Effector memory CD4-positive, alpha-beta T cell (primary cell): ENCODE measurements at places on chromosomes 7 and 10.

DNA sequence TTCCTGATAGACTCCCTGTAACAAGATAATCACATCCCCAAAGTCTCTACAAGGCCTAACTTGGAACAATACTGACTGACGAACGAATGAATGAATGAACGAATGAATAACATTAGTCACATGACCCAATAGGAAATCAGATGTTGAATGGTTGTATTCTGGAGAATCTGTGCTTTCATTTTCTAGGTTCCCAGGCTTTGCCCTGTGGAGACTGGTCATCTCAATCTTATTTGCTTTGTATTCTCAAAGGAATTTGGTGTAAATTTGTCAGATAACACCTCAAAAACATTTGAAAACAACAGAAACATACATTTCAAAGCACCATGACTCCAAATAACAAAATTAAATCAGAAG, 69.6 kb upstream of the COL1A2 start:
- DNase-seq = no peak

DNA sequence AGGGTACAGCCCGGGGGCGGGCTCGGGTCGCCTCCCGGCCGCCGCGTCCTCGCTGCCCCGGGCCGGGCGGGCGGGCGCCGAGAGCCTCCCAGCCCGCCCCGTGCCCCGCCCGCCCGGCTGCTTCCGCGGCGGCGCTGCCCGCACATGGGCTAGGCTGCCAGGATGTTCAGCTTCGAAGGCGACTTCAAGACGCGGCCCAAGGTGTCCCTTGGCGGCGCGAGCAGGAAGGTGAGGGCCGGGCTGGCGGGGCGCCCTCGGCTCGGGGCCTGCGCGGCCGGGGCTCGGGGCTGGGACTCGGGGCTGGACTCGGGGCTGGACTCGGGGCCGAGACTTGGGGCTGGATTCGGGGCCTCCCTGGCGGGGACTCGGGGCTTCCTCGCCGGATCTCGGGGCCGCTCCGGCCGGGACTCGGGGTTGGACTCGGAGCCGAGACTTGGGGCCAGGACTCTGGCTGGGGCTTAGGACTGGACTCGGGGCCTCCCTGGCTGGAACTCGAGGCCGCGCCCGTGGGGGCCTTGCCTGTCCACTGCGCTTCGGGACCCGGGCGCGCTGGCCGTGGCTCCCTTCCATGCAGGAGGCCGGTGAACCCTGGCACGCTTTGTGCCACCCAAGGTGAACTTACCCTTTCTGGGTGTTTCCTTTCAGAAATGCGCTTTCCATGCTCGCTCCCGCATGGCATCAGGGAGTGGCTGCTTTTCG, 534 bp downstream of the UBE3C start:
- peak; percentile 66 for DNase-seq

DNA sequence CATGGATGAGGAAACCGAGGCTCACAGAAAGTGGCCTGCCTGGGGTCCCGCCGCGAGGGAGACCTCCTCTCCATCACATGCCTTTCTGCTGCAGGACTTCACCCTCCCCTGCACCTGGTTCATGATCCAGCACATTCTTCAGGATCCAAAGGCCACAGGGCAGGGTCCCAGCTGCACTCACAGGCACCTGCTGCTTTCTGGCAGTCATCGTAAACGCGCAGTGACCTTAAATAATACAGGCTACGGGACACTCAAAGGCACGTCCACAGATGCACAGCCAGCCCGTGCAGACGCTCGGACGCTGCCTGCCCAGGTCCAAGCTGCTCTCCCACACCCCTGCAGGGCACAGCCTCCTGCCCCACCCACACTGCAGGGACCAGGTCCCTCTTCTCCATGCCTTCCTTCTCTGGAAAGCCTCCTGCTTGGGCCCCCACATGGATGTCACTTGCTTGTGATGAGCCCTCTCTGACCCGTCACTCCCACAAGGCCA, 49.9 kb downstream of the CALML3 start:
- DNase-seq = no peak

DNA sequence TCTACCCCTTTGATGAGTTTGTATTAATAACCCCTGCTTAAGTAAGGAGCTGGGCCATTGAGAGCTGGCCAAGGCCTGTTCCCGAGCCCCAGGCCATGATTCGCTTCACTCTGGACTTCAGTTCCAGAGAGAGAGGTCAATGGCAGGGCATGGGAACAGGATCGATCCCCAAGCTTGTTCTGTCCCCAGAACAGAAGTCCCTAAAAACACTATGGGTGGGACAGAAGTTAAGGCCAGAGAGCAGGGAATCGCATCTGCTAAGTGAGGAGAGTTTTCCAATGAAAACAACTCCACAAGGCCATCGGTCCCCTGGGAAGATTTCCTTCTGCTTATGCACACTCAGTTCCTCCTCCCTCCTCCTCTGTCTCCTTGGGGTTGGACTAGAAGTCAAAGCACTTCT, 159.6 kb downstream of the LSM5 start:
- no peak for DNase-seq

DNA sequence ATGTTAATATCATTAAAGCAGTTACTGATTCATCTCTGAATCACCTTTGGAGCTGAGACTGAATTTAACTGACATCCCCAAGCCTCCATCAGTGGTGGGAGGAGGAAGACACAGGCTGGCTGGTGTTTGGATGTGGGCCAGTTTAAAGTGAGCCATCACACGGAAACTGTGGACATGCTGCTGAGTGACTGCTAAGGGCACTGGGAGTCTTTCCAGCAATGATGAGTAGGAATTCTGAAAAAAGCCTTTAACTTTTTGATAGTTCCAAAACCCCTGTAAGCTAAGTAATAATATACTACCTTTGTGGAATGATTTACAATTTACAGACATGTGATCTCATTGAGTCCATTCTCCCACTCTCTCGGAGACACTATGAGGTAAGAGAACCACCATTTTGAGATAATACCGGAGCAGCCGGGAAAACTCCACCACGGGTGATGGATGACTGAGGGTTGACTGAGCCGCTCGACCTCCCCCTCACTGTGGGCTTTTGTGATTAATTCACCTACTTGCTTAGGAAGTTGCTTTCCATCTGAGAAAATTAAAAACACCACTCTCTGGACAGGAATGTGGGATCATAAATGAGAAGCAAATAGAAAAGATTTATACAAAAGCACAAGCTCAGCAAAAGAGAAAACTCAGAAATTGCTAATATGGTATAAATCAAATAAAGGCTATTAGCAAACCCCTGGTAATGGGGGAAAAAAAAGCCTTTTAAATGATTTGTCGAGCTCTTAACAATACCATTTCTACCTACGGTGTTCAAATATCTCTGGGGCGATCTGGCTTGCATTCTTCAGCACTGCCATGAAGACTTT, 194.8 kb downstream of the FANK1 start:
- DNase-seq = no peak

GRCh38 chr10:132626019-132626760, 88.6 kb downstream of the INPP5A start:
- DNase-seq = no peak

DNA sequence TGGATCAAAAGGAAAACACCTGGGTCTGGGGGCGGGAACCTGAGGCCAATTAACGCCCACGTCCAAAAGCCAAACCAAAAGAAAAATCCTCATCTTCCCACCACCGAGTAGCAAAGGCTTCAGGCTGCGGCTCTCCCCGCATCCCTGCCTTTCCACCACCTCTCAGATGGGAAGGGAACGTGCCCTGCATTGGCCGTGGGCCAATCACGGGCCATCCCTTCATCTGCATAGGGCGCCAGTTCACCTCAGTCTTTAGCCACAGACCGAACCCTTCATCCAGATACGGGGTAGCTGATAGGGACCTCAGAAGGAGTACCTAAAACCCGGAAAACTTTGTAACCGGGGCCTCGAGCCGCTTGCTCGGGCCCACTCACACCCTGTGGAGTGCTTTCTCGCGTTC, 626 bp downstream of the PRPF18 start:
- no peak for DNase-seq

DNA sequence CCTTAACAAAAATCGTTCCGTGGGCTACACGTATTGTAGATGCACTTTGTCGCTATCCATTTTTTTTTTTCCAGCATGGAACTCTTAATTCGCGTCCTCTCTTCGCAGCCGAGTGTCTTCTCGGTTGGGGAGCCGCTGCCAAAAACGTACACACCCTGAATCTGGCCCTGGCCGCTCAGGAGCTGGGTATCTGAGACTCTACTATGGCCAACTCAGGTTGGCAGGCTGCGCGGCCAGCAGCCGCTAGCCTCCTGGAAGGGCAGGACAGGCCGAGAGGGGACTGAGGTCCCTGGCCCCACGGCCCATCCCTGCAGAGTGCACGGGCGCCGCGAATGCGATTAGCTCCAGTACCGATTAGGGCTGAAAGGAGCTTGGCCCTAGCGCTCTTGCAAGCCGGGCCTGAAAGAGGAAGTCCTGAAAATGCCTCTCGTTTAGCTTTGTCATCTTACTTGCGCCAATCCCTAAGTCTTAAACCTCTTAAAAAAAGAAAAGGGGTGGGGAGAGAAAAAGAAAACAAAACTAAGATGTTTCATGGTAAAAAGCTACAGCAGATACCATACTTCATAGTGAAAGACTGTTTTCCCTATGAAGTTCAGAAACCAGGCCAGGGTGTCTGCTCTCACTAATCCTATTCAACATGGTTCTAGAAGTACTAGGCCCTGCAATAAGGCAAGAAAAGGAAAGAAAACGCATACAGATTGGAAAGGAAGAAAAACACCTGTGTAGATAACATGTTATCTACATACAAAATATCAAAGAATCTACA, 113.2 kb upstream of the RHEB start:
- peak; percentile 34 for DNase-seq

DNA sequence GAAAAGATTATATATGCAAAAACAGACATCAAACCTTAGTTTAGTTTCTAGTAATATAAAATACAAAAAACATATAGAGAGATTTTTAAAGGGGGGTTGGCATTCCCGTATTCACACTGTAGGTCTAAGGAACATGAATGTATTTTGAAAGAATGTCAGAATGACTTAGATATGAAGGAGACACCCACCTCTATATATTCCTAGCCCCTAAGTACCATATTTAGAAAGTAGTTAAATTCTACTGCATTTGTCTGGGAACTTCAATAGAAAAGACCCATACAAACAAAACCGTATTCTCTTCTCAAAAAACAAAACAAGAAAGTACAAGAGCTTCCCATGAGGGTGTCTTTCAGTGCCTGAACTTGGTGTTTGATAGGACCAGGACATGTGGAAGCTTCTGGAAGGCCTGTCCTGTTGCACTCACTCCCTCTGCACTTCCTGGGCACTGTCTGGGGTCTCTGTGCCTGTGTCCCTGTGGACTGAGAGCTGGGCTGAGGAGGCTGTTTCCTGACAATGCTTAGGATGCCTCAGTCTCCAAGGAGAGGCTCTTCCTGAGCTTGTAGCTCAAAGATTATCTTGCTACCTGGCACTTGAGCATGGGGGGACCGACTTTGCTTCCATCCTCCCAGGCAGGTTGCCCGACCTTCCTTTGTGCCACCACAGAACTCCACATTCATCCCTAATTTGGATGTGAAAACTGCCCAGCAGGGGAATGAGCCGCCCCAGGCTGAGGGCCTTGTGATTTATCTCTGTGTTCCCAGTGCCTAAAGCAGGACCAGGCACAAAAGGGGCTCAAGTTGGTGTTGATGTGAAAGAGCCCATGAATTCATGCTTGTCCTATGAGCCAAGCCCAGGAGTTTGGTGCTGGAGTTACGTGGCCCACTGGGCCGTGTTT, 44.4 kb upstream of the KLF6 start:
- no peak for DNase-seq

DNA sequence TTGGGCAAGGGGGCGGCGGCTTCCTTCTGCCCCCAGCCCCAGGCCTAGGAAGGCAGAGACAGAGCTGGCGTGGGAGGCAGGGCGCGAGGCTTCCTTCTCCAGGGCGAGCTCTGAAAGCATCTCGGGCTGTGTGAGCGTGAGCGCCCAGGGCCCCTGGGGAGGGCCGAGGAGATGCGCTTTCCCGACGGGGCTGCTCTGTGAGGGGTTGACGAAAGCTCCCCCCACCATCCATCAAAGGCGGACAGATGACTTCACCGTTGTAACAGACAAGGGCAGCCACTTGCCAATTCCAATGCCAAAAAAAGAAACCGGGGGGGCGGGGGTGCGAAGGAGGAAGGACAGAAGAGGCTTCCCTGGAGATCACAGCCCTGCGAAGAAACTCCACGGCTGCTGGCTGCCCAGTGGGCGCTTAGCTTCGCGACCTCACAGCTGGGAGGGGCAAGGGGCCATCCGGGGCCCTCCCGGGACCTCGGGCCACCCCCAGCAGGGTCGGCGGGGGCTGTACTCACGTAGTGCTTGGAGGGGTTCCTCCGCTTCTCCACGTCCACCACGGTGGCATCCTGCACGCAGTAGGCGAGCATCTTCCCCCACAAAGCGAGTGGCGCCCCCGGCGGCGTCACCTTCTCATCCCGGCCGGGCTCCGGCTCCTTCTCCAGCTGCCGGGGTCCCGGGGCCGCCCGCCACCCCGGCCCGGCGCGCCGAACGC, 537 bp downstream of the SH3PXD2A start:
- no peak for DNase-seq

DNA sequence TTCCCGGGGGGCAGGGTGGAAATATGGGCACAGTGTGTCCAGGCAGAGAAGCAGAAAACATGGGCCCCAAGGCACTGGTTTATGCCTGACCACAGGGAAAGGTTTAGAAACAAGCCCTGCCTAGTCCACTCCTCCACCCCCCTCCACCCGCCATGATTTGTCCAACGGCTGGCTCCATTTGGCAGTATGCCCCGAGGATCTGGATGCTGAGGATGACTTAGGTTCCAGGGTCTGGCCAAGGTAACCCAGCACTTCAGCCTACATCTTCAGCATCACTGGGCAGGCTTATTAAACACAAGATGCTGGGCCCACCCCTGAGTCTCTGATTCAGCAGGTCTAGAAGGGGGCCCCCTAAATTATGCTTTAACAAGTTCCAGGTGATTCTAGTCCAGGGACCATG, 121.9 kb downstream of the RALA start:
- DNase-seq = no peak

GRCh38 chr10:43869669-43870322, 221.1 kb upstream of the ZNF32 start:
- no peak for DNase-seq

DNA sequence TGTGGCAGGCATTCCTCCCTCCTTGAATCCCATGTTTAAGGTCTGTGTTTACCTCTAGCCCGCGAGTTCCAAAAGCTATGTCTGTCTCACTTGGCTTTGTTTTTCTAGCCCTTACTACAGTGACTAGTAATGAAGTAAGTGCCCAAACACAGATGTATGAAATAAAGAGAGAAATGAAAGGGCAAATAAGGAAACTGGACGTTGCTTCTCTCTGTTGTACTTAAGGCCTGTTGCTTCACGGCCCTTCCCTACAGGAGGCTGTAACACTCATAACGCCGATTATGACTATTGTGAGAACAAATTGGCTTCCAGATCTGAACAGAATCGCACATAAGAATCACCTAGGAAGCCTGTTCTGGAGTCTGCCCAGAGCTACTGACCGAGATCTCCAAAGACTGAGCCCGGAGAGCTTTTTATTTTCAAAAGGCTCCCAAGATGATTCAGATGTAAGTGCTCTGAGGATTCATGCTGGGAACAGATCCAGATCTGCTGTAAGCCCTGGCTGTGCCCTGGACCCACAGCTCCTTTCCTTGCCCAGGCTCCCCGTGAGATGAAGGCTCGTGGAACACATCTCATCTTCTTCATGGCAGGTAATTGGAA, 432.6 kb downstream of the SDK1 start:
- no peak for DNase-seq

GRCh38 chr10:12847361-12847975, 154.0 kb downstream of the CCDC3 start:
- DNase-seq = no peak
